Activated CD4-positive, alpha-beta T cell treated with anti-CD3 and anti-CD28 coated beads, Interleukin-10, Interleukin-2, amounts not matched to agents 100 ng/mL and 50 ng/mL, durations not matched to agents 16 hours and 8 hours (primary cell): ENCODE measurements at places on chromosomes 3 and 15.

DNA sequence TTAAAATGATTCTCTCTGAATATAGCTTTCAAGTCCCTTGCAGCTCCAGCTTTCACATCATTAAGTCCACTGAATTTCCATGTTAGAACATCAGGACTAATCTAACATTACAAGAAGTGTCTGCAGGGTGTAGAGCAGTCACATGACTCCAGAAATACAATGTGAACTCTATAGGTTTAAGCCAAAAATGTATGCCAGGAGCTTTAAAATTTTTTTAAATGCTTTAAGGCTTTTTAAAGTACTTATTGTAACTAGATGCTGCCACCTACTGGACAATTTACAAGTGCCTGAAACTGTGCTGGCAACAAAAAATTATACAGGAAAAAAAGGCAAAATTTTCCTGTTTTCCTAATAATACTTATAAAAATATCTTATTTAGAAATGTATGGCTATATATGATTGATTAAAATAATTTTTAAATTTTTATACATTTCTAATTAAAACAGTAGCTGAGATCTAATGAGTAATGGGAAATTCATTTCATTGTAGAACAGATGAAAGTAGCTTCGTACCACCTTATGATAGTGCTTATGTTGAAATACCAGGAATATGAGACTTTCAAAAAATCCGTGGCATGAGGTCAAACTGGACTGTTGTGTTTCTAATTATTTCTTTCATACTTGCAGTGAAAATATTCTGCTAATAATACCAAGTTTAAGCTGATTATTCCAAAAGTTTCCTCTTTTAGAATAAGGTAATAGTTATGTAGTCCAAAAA lies 25.7 kb downstream of the FSIP1 start:
- peak; percentile 50 for DNase-seq

GRCh38 chr15:27454281-27455075 lies 483.5 kb downstream of the GABRG3 start:
- DNase-seq, result no peak

DNA sequence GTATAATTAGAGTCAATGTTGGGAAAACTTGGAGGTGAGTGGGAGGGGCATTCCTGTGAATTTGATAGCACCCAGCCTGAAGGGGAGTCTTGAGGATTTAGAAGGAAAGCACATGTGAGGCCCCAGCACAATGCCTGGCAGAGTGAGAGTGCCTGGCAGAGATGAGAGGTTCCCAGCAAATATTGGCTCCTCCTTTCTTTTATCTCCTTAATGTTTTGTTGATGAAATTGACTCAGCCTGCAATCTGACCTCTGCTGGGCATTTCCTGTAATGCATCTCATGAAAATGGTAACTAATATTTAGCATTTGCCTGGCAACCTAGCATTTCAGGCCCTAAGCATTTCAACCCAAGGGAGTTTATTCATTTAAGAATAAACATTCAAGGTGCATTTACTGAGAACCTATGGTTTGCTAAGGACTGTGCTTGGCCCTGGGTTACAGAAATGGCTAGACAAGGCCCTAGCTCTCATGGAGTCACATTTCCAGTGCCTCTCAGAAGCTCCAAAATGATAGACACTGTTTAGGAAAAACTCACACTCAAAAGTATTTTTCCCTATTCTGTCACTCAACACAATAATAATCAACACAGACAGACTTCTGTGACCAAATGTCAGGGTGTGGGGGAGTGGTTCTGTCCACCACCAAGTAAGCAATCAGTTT lies 19.0 kb downstream of the PDHB start:
- DNase-seq, result peak; percentile 60

DNA sequence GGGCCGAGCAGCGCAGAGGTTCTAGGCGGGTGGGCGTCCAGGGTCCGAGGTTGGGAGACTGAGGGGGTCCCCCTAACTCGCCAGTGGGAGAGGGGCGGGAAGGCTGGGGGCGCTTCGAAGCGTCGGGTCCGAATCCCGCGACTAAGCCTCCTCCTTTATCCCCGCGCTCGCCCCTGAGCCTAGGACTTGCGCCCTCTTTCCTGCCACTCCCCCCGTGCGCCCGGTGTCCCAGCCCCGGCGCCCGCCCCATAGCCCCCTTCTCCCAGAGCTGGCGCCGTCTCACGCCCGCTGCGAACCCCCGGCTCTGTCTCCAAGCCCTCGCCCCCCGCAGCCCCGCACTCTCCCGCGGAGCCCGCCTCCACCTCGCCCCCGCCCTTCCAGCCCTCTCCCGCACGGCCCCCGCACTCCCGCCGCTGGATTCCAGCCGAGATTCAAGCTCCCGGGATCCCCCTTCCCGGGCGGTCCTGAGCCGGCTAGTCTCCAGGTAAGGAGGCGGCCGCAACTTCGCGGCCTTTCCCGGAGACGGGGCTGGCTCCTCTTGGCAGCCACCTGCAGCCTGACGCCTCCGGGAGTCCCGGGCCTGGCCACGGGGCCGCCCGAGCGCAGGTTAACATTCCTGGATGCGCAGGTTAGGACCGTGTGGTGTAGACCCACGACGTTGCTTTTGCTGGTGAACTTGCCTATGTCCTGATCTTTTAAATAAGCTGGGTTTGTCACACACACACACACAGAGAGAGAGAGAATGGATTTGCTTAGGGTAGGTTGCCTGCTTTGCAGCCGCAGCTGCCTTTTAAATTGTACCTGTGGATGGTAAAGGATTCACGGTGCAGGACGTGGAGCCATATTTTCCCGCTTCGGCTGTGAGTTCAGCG lies 563 bp downstream of the PXYLP1 start:
- DNase-seq, result peak; percentile 19

- DNase-seq, result peak; percentile 59
These were observed 1.4 kb downstream of the SETD5 start for GRCh38 chr3:9398700-9399336.

- no peak for DNase-seq
These were observed 566.1 kb downstream of the TBL1XR1 start for GRCh38 chr3:176631165-176631564.

DNA sequence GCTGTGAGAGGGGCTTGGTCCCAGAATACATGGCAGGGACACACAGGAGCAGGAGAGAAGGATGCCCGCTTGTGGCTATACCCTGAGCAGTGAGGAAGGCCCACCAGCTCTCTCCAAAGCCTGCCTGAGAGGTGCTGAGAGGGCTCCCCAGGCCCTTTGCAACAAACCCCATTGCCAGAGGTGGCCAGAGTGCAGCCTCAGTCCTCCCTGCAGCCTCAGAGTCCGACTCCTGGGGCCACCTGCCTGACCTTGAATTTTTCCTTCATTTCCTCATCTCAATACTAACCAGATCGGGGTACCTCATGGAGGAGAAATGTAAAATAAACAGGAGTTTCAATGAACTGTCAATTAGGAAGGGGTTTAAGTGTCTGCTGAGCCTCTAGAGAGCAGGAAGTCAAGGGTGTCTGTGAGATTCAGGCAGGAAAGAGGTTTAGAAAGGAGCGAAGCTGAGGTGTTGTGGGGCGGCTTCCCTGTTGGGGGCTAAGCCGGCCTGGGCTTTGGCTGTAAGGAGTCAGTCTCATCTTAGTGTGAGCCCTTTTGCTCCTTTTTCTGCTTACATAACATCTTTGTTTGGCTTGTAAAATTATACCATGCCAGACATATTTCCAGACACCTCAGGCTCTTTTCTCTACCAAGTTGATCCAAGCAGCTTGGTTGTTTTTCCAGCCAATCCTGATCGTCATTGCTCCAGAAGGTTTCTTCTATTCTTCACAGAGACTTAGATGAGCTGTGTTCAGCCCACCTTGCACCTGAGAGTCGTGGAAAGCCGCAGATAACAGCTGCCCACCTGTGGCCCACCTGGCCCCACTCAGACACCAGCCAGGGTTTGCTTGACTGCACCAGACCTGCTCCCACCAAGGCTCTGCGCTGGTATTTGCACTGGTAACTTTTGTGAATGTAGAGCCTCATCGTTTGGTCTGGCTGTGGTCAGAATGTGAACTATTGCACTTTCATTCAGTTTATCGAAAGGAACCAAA lies 36.7 kb downstream of the CMTM7 start:
- DNase-seq, result peak; percentile 34

DNA sequence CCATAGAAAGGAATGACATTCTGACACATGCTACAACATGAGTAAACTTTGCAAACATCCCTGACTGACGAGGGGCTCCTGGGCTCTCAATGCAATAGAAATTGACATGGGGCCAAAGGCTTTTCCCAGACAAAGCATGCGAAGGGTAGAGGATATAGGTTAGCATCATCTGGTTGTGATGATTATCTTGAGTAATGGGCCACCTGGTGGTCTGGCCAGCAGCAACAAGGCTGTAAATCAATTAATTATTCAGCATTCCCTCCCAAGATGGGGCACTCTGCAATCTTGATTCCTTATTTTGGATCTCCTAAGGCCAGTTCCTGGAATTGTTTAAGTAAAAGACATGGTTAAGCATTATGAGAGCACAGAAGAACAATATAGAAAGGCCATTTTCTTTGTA lies 99.2 kb downstream of the AGBL1 start:
- DNase-seq, result no peak

GRCh38 chr3:153051427-153052095 lies 110.5 kb upstream of the RAP2B start:
- no peak for DNase-seq

DNA sequence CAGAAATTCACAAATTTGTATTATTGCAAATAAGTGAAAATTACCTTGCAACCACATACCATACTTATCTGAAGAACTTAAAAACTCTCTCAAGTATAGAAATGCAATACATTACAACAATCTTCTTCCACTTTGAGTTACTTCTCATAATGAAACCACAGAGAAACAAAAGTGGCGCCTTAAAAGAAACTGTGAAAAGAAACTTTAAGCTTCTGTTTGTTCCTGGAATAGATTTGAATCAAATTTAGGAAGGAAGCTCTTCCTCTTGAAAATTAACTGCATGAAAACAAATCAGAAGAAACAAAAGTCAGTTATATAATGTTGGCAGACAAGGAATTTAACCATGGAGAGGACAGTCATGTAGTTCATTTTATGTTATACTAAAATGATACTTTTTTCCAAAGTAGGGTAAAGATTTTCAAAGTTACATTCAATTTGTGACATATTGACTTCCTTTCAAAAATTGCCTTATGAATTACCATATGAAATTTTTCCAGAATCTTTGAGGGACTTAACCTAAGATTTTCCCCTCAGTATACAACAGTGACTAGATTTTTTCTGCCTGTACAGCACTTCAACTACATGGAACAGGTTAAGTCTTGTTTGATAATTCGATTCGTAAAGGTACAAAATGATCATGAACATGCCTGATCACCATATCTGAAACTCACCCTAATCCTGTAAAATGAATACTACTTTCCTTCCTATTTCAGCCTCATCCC lies 57.6 kb upstream of the TNFSF10 start:
- peak; percentile 77 for DNase-seq

DNA sequence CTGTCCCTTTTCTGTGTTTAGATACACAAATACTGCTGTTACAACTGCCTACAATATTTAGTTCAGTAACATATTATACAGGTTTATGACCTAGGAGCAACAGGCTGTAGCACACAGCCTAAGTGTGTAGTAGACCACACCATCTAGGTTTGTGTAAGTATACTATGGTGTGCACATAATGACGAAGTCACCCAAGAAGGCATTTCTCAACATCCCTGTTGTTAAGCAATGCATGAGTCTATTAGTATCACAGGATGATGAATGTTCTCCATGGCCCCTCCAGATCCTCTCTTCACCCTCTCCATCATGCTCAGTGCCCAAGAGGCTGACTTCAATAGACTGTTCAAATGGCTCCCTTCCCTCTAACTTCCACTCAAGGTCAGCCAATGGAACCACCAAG lies 14.6 kb upstream of the SEC62 start:
- DNase-seq, result no peak

- no peak for DNase-seq
These were observed 9.9 kb downstream of the GTPBP8 start for GRCh38 chr3:113000691-113001090.

- no peak for DNase-seq
These were observed 88.2 kb downstream of the GPR156 start for GRCh38 chr3:120196812-120197211.

- DNase-seq, result no peak
These were observed 14.9 kb downstream of the IGSF10 start for GRCh38 chr3:151446002-151446340.

GRCh38 chr3:32960404-32961170 lies 9.1 kb downstream of the CCR4 start:
- peak; percentile 88 for DNase-seq

GRCh38 chr3:11567516-11568467 lies 75.9 kb downstream of the VGLL4 start:
- DNase-seq, result no peak

GRCh38 chr15:27485265-27485664 lies 514.3 kb downstream of the GABRG3 start:
- no peak for DNase-seq
